H1 (cell line): ENCODE measurements at places on chromosomes 12 and 14. TPM values are rescaled to one million over a fixed set of nuclear protein-coding genes. Genes with fewer than 3 reads are reported as not detected.

Gene MYH6
- not detected in 2 replicates for total RNA-seq

Gene AP5M1
- total RNA-seq = 50.9 and 51.9 TPM in 2 replicates

Gene OR6C2
- not detected in 2 replicates for total RNA-seq

Gene LPAR5
- total RNA-seq = 0.22 and 0.23 TPM in 2 replicates

Gene INHBE
- total RNA-seq = 7.0 and 10.2 TPM in 2 replicates

Gene CDH24
- 18.1 TPM in 2 replicates for total RNA-seq
